HCT116 (cell line): ENCODE measurements at places on chromosomes 5 and 9.
A peak's percentile ranks its signal among the peaks of the same experiment; 100 is the strongest.

- no peak for DNase-seq
These were observed 30.4 kb upstream of the DENND1A start for GRCh38 chr9:123960366-123960765.

- DNase-seq: no peak
These were observed 74.9 kb upstream of the NIPAL4 start for GRCh38 chr5:157384971-157385709.

DNA sequence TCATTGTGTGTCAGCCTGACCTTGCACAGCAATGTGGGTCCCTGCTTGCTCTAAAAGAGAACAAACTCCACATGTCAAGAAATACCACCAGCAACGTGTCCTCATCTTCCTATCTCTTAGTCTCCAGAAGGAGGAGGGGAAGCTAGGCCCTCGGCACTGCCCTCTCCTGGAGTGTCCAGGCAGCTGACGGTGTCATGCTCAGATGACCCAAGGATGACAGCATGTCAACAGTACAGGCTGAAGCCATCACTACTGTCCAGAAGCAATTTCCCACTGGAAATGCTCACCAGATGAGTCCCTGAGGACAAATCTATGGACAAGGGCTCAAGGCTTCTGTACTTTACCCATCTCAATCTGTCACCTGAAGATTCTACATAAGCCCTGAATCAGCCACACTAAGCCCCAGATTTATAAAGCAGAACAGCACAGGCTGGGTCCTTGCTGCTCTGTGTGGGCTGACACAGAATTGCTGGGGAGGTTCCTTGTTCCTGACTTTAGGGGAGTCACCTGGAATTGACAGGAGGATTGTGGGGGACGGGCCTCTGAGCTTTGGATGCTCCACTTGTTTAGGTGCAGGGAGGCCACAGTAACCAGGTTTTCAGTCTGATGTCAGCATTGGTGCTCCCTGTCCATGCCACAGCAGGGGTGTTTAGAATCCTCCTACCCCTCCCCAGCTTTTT, 210.2 kb downstream of the DAB2IP start:
- DNase-seq: peak; percentile 31

GRCh38 chr5:143771602-143772001, 40.4 kb upstream of the HMHB1 start:
- no peak for DNase-seq

- no peak for DNase-seq
These were observed 9.3 kb upstream of the PTPN3 start for GRCh38 chr9:109507421-109507838.

DNA sequence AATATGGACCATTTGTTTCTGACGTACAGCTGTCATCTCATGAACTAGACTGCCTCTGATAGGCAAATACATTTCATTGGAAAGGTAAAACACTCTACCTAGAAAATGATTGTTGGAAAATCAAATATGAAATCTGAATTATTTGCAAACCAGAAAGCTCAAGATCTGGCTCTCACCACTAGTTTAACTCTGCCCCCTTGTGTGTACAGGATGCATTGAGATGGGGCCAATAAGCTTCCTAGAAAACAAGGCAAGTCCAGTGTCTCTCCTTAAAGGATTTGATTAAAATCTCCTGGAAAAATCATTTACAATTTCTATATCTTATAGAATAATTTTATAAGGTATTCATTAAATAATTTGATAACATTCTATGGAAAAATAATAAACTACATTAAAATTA, 311.9 kb upstream of the ANKH start:
- no peak for DNase-seq

DNA sequence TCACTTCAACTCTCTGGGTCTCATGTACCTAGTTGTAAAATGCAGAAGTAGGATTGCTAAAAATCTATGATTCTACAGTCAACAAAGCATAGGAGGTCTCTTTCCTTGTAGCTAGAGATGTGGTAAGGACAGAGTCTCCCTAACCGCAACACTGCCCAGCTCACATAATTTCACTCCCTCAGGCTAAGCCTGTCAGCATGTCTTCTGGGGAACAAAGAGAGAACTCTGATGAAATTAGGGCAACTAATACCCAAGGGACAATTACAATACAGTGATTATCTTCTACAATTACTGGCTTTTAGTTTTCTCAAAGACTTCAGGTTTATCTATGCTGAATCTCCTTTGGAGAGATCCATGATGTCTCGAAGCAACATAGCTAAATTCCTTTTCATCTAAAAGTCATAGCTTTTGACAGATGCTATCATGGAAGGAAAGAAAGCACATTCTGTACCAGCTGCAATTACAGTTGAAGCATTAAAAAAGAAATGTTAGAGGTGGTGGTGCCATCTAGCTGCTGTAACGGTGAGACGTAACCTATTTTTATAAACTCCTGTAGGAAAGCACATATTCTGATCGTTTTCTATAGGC, 141.1 kb upstream of the TARS1 start:
- DNase-seq: peak; percentile 12

DNA sequence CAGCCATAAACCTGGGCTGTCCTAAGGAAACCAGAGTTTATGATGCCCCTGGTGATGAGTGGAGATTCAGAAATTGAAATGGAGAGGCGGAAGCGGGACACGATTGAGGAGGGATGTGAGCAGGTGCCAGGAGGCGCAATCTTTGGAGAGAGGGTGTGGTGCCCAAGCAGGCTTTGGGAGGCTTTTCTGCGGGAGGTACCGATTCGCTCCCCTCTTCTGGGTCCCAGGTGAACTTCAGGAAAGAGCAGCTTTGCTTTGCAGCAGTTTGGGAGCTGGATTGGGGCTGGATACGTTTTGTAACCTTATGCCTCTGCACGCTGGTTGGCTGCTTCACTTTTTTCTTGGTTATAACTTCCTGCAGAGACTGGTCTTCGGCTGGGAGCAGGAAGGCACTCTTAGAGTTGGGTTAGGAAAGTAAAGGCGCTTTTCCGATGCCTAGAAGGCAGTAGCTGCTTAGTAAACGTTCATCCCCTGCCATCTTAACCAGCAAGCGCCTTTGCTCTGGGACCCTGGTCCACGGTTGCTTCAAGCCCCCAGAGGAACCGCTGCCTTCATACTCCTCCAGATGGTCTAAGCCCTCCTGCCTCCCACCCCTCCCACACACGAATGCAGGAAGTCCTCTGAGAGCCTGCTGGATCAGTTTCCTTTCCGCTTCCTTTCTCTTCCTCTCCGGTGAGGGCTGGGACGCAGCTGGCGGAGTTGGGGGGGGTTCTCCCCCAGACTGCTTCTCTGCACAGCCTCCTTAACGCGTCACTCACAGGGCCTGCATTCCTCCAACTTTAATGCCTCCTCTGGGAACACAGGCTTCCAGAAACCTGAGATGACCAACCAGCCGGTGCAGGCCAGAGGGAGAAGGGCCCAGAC, 15.2 kb upstream of the NEK6 start:
- no peak for DNase-seq

GRCh38 chr5:152542741-152543140, 137.7 kb upstream of the NMUR2 start:
- no peak for DNase-seq

GRCh38 chr9:92607088-92607487, 62.8 kb downstream of the IPPK start:
- DNase-seq: no peak

- no peak for DNase-seq
These were observed 154.9 kb upstream of the PAPPA start for GRCh38 chr9:115998666-115999065.

DNA sequence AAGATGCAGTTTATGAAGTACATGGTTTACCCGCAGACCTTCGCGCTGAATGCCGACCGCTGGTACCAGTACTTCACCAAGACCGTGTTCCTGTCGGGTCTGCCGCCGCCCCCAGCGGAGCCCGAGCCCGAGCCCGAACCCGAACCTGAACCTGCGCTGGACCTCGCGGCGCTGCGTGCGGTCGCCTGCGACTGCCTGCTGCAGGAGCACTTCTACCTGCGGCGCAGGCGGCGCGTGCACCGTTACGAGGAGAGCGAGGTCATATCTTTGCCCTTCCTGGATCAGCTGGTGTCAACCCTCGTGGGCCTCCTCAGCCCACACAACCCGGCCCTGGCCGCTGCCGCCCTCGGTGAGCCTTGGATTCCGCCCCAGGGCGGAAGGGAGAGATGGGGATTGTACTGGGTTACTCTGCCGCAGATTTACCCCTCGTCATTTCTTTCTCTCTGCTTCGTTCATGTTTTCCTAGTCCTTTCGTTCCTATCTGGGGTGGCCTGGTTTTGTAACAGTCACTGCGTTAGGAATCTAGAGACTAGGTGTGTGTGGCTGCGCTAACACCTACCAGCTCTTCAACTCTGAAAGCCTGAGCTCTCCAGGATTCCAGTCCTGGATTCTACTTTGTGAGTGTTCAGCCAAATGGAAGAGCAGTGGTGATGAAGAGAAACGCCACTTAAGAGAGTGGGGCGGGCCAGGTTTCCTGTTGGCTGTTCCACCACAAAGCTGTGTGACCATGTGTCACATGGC, 638 bp downstream of the MRPS30 start:
- peak; percentile 24 for DNase-seq

DNA sequence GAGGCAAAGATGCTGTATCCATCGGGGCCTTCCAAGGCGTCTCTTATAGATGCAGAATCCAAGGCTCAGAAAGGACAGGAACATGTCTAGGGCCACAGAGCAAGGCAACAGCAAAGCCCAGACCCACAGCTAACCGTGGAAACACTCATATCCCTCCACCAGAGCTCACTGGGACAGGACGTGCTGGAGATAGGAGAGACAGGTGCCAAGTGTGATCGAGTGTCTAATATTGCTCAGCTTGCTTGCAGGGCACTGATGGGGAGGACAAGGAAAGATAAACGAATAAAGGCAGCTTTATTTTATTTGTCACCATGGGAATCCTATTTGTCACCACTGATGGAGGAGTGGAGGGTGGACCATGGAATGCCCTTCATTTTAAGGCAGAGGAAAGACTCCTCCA, 44.0 kb upstream of the AKNA start:
- no peak for DNase-seq

GRCh38 chr9:9257999-9258498, 1354.8 kb downstream of the PTPRD start:
- DNase-seq: no peak

GRCh38 chr9:113274474-113275156, 757 bp downstream of the CDC26 start:
- DNase-seq: peak; percentile 48

GRCh38 chr5:71652803-71653543, 65.8 kb downstream of the MCCC2 start:
- DNase-seq: no peak

- DNase-seq: no peak
These were observed 162.3 kb downstream of the DRD1 start for GRCh38 chr5:175281714-175282113.

- no peak for DNase-seq
These were observed 132.9 kb upstream of the LMX1B start for GRCh38 chr9:126480813-126481212.

DNA sequence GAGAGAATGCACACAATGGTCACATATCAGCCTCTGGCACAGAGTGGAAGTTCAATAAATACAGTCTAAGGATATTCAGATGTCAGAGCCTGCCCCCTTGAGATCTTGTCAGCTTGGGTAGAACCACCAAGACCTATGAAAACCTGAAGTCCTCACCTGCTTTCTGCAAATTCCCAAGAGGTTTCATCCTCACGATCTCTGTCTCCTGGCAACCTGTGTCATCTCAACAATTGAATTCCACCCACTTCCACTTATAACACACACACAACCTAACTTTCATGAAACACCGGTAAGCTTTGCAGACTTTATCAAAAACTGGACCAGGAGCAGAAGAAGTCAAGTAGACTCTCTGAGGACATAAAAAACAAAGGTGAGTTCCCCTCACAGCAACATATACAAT, 151.6 kb upstream of the SLC30A5 start:
- DNase-seq: no peak

- DNase-seq: no peak
These were observed 1.6 kb upstream of the TMEM141 start for GRCh38 chr9:136789523-136789937.

DNA sequence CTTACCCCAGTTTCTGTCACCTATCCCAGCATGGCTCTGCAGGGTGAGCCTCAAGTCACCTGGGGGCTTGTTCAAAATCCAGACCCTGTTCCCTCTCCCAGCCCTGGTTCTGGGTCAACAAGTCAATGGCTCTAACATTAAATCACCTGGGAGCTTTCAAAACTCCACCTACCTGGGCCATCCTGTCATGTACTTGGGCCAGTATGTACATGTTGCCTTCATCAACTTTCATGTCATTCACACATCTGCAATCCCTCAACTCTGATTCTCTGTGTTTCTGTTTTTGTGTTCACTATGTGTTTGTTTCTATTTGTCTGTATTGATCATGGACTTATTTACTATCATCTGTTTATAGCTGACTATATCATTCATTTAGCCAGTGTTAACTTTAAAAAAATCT, 2.1 kb upstream of the SH3GLB2 start:
- DNase-seq: no peak

DNA sequence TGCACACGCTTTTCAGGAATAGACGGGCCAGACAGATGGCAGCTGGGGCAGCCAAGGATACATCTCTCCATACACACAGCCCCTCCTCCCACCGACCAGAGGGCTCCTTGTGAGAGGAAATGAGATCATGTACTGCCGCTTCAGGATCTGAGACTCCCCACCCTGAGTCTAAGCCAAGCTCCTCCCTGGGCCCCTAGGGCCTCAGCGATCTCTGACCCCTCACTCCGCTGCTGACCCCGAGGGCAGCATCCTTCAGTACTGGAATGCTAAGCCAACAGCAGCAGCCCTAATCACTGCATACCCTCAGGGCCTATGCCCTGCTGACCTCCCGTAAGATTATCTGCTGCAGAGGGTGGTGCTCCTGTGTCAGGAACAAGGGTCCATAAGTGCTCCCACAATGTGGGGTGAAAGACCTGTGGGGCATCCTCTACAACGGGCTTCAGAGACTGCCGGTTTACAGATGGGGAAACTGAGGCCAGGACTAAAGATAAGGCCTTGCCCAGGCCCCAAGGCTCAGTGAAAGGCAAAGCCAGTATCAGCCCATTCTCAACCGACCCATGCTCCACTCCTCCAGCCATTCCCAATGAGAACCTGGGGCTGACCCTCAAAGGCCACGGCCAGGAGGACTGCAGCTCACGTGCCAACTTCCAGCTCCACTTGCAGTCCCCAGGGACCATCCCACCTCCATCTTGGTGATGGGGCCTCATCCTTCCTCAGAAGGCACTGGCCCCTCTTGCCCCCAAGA, 37.5 kb downstream of the BICD2 start:
- no peak for DNase-seq

GRCh38 chr5:138841531-138841930, 33.6 kb downstream of the LRRTM2 start:
- no peak for DNase-seq

- no peak for DNase-seq
These were observed 16.2 kb upstream of the ITGA1 start for GRCh38 chr5:52771343-52772039.

- no peak for DNase-seq
These were observed 287.6 kb upstream of the ADRA1B start for GRCh38 chr5:159628703-159629102.

GRCh38 chr5:77452351-77452750, 39.8 kb downstream of the WDR41 start:
- no peak for DNase-seq

DNA sequence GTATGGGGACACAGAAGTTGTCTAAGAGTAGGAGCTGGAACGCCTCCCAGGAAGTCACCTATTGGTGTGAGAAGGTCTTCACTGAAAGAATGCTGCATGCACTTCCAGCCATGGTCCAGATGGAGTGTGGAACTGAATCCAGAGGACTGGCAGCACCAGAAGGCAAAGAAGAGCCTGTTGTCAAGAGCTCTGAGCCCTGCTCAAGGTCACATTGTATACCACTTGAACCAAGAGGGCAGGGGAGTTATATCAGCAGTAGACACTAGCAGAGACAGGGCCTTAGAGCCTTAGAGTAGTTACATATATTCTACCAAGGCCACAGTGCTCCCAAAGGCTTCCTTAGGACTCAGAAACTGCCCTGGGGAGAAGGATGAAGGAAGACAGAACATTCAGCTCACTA, 130.8 kb upstream of the POC5 start:
- DNase-seq: no peak
